ENCODE measurements at places on chromosomes 16 and 17. TPM values are rescaled to one million over a fixed set of nuclear protein-coding genes. Genes with fewer than 3 reads are reported as not detected.

- DNase-seq = no peak
Measured at GRCh38 chr17:19313746-19314651, 48.5 kb downstream of the B9D1 start.

DNA sequence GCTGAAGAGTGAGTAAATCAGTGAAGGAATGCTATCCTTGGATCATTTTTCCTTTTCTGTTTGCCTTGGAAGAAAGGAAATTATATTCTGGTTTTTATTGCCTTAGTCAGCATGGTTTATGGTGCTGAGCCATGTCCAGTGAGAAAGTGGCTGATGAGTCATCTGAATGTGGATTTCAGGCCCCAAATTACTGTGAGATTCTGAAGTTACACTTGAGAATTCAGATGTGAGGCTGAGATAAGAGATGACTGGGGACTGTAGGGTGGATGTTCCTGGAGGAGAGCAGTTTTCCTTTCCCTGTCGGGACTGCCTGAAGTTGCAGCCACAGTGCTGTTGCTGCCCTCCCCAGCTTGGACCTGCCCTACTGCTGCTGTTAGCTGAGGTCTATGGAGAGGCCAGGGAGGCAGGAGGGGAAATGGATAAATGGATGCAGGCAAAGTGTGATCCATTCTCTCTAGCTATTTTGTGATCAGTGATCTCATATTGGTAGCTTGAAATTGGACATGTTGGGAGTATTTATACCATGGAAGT is 4.2 kb upstream of the MAP3K14 start:
- DNase-seq = no peak

DNA sequence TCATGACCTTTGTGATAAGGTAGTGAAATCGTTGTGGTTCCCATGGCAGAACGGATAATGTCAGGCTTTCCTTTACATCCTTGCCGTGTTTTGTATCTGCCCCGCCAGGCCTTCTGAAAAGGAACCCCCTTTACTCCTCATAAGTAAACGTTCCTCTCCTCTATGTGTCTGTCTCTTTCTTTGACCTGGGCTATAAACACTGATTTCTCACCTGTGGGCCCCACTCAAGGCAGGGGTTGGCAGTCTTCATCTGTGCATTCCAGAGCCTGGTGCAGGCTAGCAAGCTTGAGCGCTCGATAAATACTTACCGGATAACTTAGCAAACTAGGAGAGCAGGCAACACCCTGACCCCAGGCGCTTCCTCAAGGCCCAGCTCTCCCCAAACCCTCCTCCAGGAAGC is 7.3 kb upstream of the HAP1 start:
- DNase-seq = no peak

- no peak for DNase-seq
Measured at GRCh38 chr16:8941718-8942344, 21.9 kb downstream of the USP7 start.

CCL5 gene
- not detected for total RNA-seq

TPSD1 gene
- not detected for total RNA-seq

CLEC18B gene
- total RNA-seq = 8.2 TPM
